ENCODE measurements at places on chromosomes 3 and 15.

DNA sequence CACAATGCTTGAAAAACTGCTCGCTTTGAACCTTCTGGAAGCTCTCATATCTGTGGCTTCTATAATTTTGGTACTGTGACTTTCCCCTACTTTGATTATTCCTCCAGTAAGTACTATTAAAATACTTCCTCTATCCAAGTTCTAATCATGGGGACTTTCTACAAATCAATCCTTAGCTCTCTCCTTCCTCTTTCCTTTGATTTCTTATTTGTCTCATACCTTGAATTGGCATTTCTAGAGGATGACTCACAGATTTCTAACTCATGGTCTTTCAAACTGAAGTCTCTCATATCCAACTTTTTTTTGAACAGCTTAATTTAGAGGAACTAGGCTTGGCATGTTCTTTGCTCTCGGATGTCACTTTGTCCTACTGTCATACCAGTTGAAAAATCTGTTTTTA lies 241.8 kb downstream of the TBC1D5 start:
- no peak for DNase-seq

DNA sequence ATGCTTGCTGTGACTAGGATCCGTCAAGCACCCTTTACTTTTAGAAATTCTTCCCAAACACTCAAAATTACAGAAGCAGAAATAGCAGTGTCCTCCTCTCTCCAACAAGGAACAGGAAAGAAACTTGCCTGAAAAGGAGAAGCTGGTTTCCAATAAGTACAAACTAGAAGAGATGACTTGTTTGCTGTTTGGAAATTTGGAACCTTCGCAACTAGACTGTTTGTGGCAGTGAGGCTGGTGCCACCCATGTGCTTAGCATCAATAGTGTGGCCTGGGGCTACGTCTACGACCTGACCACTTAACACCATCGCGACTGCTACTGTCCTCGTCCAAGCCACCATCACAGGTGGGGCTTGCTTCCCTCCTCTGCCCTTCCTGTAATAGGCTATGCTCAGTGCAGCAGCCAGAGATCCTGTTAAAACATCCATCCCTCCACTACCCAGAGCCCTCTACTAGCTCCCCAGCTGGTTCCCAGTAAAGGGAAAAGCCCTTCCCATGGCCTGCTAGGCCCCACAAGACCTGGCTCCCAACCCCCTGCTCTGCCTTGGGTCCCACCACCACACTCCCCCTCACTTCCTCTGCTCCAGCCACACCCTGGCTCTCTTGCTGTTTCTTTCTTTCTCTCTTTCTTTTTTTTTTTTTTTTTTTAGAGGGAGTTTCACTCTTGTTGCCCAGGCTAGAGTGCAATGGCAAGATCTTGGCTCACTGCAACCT lies 52.6 kb upstream of the CCR2 start:
- no peak for DNase-seq

- DNase-seq: no peak
These were observed 146.2 kb upstream of the CBLB start for GRCh38 chr3:106014971-106015370.

DNA sequence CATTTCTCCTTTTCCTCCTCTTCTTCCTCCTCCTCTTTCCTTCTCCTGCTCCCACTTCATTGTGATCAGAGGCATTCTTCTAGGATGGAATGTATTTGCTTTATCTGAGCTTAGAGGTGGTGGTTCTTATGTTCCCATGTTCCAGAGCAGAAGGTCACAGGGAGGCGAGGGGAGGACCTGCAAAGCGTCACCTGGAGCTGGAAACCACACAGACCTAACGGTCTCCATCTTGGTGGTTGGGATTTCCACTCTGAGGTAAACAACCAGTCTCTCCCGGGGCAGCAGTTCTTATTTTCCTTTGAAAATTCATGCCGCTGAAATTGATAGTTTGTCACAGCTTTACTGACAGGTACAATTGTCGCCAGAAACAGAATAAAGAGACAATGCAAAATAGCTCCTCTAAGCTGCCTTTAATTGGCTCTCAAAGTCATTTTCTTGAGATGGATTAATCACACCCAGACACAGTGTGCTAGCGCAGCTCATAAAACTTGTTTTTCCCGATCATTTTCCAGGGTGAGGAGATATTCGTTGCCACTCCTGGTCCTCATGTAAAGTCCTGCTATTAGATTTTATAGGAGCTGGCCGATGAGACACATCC lies 16.9 kb upstream of the AGBL1 start:
- no peak for DNase-seq
